ENCODE measurements at places on chromosomes 1 and 21. TPM values are rescaled to one million over a fixed set of nuclear protein-coding genes. Genes with fewer than 3 reads are reported as not detected.

The RNU1-2 gene
- total RNA-seq = not detected

The GJA9 gene
- not detected for total RNA-seq

The ZMPSTE24 gene
- 23.2 TPM for total RNA-seq

- no peak for DNase-seq
Measured at GRCh38 chr21:26374817-26375216, 198.3 kb downstream of the CYYR1 start.

The PCP4 gene
- total RNA-seq = not detected

Data from Caki2 (cell line).